ENCODE measurements at places on chromosomes 13 and 19. TPM values are rescaled to one million over a fixed set of nuclear protein-coding genes. Genes with fewer than 3 reads are reported as not detected.

DNA sequence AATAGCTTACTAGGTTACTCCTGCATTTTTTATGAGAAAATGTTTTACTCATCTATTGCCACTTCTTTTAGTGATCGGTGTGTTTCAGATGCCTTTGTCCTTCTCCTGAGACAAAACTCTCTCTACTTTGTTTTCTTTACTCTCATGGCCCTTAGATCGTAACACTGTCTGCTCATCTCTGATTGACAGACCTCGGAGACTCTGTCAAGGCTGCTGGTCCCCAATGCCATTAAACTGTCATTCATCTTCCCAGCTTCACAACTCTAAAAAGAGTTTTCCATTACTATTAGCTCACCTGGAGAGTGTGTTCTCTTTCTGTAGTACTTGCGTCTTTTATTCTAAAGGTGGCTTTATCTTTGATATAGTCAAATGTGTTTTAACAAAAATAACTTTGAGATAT lies 765.2 kb downstream of the SLITRK1 start:
- no peaks in the 10 kb centered on the region for H3K4me1 ChIP-seq
- H3K27me3 ChIP-seq = no peaks in the 10 kb centered on the region
- no peaks in the 10 kb centered on the region for H3K36me3 ChIP-seq
- no peak for DNase-seq

- H3K4me1 ChIP-seq = no peaks in the 10 kb centered on the region
- no peaks in the 10 kb centered on the region for H3K36me3 ChIP-seq
- H3K27me3 ChIP-seq = no peaks in the 10 kb centered on the region
These were observed 30.8 kb upstream of the LRCH1 start for GRCh38 chr13:46521921-46522747.

- no peak for DNase-seq
- no peaks in the 10 kb centered on the region for H3K4me1 ChIP-seq
- no peak overlapping the region for H3K4me3 ChIP-seq
- H3K36me3 ChIP-seq = no peaks in the 10 kb centered on the region
- peaks cover 25% of the 10 kb centered on the region for H3K27me3 ChIP-seq
- no peak overlapping the region for H3K27ac ChIP-seq
These were observed 6.5 kb downstream of the FLT3 start for GRCh38 chr13:28093881-28094280.

DNA sequence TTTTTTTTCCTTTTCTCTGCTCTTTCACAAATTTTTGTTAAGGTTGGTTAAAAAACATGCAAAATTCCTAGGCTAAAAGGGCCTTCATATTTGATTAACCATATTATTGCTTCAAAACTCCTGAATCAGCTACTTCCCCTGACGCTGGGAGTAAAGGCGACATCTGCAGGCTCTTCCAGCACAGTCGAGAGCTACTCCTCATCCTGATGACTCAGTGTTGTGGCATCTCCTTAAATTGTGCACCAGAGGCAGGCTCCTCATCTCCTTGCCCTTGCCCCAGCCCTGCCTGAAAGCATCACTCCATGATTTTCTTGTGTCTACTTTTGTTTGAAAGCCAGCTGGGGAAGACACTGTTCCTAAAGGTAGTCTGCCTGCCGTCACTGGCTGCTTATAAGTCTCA lies 24.5 kb upstream of the SOX1 start:
- no peaks in the 10 kb centered on the region for H3K4me1 ChIP-seq
- H3K27me3 ChIP-seq = peaks cover 36% of the 10 kb centered on the region
- H3K27ac ChIP-seq = no peak overlapping the region
- DNase-seq = no peak
- H3K4me3 ChIP-seq = no peak overlapping the region

TTC9B gene
- not detected for total RNA-seq

ZNF723 gene
- total RNA-seq = not detected

Measured in psoas muscle (tissue), 8 donors.